ENCODE measurements at places on chromosomes 7 and 10.

DNA sequence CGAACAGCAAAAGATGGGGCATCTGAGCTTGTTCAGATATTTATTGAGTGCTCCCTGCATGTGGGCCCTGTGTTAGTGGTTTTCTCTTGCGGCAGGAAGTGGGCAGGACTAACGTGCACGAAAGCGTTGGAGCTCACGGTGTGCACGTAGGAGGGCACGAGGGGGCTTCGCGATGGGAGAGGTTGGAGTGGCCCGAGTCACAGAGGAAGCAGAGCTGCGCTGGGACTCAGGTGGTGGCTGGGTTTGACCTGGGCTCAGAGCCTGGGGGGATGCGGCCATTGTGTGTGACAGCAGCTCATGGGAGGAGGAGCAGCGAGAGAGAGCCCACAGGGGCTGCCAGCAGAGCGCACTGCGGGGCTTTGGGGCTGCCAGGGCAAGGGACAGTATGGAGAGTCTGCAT is 7.7 kb downstream of the ZSCAN25 start:
- peak; percentile 22 for DNase-seq

DNA sequence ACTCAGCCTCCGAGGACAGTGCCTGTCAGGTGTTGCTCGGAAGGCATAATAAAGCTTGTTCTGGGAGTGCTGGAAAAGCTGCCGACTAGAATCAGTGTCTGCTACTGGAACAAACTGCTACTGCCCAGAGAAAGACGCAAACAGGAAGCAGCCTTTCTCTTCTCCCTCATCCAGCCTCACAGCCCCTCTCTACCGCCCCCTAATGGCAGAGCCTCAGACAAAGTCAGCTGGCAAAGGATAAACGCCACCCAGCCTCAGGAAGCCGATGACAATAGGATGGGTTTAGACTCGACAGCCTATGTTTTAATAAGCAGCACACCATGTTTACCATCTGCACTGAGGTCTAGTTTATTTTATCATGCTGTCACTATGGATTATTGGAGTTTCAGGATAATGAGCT is 169.5 kb upstream of the LYZL1 start:
- DNase-seq: no peak

GRCh38 chr10:52029628-52030027 is 284.5 kb upstream of the DKK1 start:
- no peak for DNase-seq

GRCh38 chr10:8136736-8137135 is 82.2 kb downstream of the GATA3 start:
- DNase-seq: no peak

GRCh38 chr10:123389520-123389919 is 235.3 kb downstream of the BUB3 start:
- DNase-seq: no peak

GRCh38 chr10:70673043-70673928 is 980 bp downstream of the ADAMTS14 start:
- DNase-seq: no peak

DNA sequence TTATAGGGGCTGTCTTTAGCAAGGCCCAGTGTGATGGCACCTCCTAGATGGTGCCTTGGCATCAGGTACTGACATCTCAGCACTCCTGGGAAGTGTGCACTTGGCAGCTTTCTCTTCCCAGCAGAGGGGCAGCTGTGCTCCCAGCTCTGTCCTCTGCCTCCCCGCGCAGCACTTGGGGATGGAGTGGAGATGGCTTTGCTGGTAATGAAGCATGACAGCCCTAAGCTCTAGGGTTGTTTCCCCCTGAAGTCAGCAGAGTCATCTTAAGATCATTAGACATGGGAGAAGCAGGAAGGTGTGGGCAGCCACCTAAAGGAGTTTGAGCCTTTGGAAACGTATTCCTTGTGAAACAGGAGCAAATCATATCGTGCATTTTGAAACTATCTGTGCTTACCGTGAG is 46.7 kb downstream of the HTRA1 start:
- no peak for DNase-seq

DNA sequence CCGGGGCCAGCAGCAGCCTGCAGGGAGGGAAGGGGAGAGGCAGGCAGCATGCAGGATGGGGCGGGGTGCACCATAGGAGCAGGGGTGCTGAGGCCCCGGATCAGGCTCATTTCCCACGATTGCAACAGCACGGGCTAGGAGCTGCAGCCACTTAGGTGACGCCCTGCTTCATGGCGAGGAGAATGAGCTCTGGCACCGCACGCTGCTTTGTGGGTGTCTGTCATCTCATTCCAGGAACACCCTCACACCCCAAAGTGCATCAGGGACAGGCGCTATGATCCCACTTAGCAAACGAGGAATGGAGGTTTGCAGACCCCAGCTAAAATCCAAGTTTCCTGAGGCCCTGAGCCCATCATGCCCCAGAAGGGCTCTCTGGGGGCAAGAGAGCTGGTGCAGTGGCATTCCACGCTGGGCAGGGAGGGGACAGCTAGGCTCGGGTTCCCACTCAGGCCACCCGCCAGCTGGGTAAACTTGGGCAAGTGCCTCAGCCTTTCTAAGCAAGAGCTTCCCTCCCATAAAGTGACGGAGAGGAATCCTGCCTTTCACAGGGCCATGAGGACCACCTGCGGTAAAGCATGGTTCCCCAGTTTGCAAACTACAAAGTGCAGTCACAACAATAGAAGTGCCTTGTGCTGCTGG is 9.3 kb downstream of the KCNH2 start:
- no peak for DNase-seq

- DNase-seq: peak; percentile 1
Observed at GRCh38 chr10:118594392-118595063, 920 bp downstream of the PRLHR start.

DNA sequence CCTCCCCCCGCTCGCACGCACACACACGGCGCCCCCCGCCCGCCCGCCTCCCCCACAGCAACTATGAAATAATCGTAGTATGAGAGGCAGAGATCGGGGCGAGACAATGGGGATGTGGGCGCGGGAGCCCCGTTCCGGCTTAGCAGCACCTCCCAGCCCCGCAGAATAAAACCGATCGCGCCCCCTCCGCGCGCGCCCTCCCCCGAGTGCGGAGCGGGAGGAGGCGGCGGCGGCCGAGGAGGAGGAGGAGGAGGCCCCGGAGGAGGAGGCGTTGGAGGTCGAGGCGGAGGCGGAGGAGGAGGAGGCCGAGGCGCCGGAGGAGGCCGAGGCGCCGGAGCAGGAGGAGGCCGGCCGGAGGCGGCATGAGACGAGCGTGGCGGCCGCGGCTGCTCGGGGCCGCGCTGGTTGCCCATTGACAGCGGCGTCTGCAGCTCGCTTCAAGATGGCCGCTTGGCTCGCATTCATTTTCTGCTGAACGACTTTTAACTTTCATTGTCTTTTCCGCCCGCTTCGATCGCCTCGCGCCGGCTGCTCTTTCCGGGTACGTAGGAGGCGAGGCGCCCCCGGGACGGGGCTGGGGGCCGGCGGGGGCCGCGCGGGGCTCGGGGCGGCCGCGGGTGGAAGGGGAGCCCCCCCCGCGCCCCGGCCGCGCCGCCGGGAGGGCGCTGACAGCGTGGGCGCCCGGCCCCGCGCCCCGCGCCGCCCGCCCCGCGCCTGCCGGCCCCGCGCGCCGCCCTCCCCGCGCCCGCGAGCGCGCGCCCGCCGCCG is 441 bp downstream of the BMI1 start:
- DNase-seq: peak; percentile 53

GRCh38 chr10:68402276-68402675 is 4.8 kb downstream of the RUFY2 start:
- no peak for DNase-seq

Data from stimulated activated CD4-positive, alpha-beta T cell treated with anti-CD3 and anti-CD28 coated beads, Interleukin-15, amount 100 ng/mL, for 1 hour (primary cell).